ENCODE measurements at places on chromosomes 6 and 20.

DNA sequence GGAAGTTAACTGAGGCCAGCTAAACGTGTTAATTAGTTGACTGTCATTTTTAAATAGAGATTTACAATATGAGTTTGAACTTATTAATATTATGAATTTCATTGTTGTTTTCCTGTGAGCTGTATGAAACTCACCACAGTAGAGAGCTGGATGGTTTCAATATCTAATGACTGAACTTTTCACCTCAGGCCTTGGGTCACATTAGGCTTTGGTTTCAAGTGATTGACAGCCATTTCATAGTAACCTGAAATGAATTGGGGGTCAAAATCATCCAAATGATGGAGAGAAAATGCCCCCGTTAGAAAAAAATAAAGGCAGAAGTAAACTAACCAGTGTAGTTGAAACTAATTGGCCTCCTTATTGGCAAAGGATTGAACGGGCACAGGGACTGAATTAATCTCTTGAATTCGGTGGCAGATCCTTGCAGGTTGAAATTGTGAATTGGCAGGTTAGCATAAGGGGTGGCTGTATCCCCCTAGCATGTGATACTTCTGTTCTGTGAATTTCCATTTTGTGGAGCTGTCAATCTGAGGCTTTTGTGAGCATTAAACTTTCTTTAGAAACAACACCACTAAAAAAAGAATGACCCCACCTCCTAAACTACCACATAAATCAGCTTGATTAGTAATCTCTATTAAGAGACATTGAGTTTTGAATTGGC lies 155.1 kb upstream of the MMS22L start:
- DNase-seq = no peak

DNA sequence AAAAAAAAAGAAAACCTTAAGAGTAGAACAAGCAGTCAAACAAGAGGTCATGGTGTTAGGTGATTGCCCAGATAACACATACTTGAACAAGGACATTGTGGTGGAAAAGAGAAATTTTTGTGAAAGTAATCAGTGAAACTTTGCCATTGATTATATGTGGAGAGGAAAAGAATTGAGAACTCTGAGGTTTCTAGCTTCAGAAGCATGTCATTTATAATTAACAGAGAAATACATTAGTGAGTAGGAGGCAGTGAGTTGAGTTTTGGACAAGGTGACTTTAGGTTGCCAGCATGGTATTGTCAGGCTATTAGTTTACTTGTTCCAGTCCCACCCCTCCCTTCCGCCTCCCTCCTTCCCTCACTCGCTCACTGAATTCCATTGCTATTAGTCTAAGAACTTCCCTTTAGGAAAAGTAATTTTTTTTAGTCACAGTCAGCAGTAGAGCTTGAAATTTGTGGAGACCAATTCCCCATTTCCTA lies 17.2 kb downstream of the TAB2 start:
- peak; percentile 24 for DNase-seq

- DNase-seq = no peak
Observed at GRCh38 chr6:64376394-64376793, 740.8 kb downstream of the PHF3 start.

DNA sequence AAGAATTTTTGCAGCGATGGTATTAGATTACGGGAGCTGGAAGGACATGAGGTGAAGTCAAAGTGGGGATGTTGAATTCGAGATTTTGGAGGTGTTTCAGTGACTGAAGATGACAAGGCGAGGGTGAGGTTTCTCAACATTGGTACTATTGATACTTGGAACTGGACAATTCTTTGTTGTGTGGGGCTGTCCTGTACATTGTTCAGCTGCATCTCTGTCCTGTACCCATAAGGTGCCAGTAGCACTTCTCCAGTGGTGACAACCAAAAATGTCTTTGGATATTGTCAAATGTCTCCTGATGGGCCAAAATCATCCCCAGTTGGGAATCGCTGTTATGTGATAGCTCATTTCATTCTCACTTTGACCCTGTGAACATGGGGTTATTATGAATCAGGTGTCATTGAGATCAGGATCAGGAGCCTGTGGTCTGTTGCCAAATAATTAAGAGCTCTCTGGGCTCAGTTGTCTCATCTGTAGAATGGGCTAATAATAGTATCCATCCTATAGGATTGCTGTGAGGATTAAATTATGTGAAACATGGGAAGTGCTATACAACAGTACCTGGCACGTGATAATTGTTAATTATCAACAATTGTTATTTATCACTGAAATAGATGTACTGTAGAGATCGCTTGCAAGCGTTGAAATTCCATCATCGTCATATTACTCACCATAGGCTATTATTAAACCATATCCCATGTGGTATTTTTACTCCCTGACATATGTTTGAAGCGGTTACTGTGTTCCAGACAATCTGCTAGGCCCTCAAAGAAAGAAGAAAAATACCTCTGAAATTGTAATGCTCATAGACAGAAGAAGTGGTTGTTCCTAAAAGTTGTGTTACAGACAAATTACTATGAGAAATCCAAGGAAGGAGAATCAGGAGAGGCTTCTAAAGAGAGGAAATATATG lies 48.5 kb upstream of the TTPAL start:
- DNase-seq = no peak

DNA sequence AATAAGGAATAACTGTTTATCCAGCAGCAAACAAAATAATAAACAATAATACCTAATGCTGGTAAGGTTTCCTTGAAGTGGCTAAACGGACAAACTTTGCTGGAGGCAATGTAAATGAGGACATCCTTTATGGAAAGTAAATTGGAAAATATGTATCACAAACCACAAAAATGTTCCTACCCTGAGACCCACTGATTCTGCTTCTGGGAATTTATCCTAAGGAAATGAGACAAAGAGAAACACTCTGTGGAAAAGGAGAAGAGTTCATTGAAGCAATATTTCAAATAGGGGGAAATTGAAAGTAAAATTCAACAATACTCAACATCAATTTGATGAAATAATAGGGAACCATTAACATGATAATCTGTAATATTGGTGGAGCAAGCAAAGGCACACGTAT lies 37.9 kb downstream of the MAFB start:
- peak; percentile 44 for DNase-seq

DNA sequence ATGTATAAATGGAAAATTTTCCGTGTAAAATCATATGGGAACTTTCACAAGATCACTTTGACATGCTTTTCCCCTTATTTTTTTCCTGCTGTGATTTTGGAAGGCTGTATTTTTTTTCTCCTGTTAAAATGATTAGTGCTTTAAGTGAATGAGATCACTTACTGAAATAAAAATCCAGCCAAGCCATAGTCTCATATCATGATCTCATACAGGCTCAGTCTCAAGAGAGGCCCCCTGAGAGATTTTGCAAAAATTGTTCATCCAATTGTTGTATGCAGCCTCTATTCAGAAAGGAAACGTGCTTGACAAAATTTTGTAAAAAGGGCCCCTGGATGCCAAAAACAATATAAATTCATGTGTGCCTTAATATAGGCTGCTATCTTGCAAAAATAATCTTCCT lies 528.2 kb downstream of the HDGFL1 start:
- DNase-seq = no peak

- no peak for DNase-seq
Observed at GRCh38 chr6:105078386-105078708, 101.5 kb downstream of the POPDC3 start.

DNA sequence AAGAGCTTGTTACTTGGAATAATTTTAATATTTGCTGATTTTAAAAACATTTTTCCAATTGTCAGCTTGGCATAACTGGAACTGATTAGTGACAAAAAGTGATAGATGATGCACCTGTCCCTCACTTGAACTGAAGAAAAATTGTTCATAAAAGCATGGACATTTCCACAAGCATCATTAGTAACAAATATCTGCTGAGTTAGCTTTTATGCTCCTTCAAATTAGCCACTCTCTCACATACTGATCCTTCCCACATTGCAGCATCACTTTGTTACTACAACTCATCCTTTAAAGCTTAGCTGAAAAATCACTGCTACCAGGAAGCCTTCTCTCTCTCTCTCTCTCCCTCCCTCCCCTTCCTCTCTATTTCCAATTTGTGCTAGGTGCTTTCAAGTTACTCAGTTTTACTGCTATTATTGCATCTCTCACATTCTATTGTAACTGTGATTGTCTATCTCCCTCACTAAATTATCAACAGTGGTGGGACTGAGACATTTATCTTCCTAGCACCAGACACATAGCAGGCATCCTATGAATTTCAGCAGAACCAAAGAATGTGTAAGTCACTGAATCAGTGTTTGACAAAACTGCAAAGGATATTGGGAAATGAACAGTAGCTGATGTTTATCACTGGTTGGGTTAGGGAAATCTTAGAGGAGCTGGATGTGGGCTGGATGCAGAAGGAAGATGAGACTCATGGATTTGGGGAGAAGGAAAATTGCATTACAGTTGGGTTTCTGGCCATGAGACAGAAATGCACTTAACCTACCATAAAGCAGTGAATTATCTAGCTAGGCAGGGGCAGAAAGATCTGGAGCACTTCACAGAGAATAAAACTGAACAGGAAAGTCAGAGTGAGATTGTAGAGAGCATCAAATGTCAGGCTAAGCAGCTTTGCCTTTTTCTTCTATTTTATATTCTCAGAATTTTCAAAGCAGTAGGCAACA lies 128.4 kb upstream of the PLN start:
- DNase-seq = no peak

DNA sequence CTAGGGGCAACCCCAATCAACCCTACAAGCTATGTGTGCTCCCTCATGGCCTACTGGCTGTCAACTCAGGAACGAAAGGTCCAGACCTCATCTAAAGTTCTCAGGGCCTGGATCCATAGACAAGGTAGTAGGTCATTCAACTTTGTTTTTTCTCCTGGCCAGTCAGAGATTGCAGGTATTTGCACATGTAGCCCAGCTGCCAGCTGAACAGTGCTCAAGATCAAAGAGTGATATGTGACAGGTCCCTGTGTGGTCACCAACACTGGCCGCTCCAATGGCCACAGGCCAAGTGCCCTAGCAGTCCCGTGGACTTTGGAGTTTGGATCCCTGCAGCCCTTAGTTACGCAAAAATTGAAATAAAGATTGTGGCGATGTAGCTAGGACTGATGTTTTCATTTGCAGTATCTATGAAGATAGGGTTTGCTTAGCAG lies 60.6 kb upstream of the ATXN1 start:
- DNase-seq = no peak

- no peak for DNase-seq
Observed at GRCh38 chr6:130965656-130966055, 97.4 kb downstream of the EPB41L2 start.

DNA sequence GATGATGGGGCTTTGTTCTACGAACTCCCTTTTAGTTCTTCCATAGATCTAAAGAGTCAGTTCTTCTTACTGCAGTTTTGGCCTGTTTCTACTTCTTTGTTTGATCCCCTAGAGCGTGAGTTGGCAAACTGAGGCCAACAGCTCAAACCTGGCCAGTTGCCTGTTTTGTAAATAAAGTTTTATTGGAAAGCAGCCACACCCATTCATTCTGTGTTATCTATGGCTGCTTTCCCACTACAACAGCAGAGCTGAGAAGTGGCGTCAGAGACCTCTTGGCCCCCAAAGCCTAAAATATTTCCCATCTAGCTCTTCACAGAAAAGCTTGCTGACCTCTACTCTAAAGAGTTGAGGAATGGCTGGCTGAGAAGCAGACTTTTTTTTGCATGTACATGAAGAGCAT lies 52.2 kb downstream of the EYA2 start:
- no peak for DNase-seq

GRCh38 chr6:81451787-81452186 lies 300.7 kb downstream of the TENT5A start:
- peak; percentile 39 for DNase-seq

GRCh38 chr6:157221817-157222175 lies 101.5 kb downstream of the TMEM242 start:
- DNase-seq = no peak

DNA sequence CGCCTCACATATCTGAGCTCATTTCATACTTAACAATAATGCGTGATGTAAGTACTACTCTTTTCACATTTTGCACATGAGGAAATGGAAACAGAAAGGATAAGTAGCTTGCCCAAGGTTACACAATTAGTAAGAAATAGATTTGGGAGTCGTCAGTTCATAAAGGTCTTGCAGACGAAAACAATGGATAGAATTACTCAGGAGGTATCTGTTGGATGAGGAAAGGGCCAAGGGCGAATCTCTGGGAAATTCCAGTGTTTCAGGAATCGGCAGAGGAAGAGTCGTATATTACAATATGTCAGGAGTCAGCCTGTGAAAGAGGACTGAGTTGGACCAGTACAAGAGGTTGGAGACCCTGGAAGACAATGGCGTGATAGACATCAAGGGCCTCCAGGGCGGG lies 12.8 kb upstream of the EDN1 start:
- DNase-seq = no peak

- DNase-seq = no peak
Observed at GRCh38 chr6:40717411-40718057, 130.4 kb upstream of the LRFN2 start.

DNA sequence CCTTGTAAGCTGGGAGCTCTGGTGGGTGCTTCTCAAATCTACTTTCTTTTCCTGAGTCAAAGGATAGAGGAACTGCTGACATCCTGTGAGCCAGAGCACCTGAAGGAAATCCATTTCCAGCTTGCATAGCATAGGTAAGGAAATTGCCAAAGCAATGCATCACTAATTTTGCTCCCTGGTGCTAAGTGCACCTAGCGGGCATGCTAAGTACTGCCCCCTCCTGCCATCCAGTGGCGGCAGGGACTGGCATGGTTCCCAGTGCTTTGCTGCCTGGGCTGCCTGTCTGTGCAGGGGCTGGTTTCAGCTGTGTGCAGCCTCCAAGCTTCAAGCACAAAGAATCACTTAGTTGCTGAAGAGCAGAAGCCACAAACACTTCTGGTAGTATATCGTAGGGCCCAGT lies 63.9 kb downstream of the FARS2 start:
- DNase-seq = no peak

DNA sequence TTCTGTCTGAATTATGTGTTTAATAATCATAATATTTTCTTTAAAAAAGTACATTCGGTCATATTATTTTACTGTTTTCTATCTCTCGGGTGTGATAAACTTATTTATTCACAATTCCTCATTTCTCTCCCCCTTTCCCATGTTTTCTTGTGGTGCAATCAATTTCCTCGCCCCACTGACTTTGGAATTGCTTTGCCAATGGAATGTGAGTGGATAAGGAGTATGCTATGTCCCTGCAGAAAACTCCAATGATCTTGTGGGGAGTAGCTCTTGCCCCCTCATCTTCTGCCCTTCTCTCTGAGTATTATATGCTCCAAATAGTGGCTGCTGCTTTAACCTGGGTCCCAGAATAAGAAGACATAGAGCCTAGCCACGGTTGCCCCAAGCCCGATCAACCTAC lies 64.1 kb downstream of the HMGN3 start:
- no peak for DNase-seq

DNA sequence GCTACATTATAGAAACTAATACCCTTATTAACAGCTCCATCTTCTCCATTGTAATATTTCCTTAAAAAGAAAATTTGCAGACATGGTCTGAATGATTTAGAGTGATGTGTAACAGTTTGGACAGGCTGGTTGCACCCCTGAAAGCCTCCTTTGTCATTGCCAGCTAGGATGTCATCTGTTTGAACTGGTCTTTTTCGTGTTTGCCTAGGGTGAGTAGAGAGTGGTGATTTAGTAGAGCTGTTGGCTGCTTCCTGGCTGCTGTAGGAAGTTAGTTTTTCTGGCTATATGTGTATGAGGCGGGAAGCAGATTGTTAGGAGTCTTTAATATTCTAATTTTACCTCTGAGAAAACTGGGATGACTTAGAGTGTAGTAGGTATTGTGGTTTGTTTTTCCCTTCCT lies 101.1 kb downstream of the ZFAND3 start:
- no peak for DNase-seq

Data from HTR-8/SVneo (cell line).